ENCODE measurements at places on chromosomes 7 and 10. TPM values are rescaled to one million over a fixed set of nuclear protein-coding genes. Genes with fewer than 3 reads are reported as not detected.

DNA sequence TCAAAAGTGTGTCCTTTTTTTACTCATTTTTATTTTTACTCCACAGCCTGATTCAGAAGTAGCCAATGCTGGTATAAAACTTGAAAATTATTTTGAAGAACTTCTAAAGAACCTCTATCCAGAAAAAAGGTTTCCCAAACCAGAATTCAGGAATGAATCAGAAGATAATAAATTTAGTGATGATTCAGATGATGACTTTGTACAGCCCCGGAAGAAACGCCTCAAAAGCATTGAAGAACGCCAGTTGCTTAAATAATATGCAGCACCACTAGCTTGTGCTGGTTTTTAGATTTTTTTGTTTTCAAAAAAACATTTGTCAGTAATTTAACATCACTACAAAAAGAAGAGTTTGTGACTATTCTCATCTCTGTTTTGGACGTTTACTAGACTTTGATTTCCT, 116.5 kb downstream of the SVOPL start:
- DNase-seq, result no peak

DNA sequence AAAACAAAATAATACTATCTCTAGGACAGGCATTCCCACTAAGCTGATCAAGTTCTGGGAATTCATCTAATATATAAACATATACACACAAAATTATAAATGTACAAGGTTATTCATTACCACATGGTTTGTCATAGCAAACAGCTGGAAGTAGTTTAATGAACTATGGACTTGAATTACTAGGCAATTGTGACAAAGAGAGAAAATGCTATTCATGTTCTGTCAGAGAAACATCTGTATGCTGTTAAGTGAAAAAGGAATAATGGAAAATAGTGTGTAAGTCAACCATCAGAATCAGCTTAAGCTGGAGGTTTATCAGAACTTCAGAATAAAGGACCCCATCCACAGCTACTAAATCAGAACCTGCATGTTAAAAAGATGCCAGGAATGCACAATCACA, 2.8 kb downstream of the ZNF248 start:
- no peak for DNase-seq

The ANKRD61 gene
- not detected for total RNA-seq

The PTN gene
- total RNA-seq, result 95.9 TPM

DNA sequence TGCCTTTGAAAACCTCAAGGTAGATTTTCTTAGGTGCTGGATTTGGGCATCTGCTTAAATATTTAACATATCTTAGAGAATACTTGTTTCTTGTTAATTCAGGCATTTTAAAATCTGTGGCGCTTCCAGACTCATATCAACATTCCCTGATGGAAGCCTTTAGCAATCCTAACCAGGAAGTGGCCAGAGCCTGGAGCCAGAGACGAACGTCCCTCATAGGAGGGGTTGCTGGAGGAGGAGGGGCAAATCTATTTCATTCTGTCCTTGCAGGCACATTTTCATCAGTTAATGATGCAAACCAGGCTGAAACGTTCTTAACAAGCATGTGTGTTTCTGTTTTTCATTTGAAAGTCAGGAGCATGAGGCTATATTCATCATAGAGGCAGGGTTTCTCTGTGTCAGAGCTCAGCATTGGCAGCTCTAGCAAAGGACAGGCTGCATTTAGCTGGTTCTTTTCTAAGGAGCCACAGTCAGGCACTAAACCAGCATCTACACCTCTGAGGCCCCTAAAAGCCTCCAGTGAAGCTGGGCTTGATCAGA, 17.8 kb upstream of the IFIT2 start:
- DNase-seq, result no peak

The CLCN1 gene
- total RNA-seq, result under 0.01 TPM

- DNase-seq, result no peak
Measured at GRCh38 chr7:925601-926000, 28.9 kb downstream of the ADAP1 start.

DNA sequence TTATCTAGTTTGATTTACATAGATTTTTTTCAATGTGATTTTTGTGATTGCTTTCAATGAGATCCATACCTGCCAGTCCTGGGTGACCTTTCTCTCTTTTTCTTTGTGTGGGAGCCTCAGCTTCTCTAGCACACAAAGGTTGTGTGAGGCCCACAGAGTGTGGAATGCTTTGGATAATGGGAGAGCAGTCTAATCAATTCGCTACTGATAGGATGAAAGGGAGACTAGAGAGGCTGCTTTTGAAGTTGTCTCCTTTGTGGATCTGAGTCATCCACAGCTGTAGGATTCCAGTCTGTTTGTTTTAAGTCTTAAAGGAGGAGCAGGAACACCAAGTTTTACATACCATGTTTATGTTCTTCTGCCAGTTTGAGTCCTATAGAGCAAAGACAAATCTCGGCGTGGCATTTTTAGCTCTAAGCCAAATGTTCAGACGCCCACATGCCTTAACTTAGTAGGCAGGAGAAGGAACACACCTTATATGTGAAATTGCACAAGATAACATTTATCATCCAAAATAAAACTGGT, 330.0 kb downstream of the ARL4A start:
- DNase-seq, result no peak

The HGF gene
- total RNA-seq, result 0.79 TPM

DNA sequence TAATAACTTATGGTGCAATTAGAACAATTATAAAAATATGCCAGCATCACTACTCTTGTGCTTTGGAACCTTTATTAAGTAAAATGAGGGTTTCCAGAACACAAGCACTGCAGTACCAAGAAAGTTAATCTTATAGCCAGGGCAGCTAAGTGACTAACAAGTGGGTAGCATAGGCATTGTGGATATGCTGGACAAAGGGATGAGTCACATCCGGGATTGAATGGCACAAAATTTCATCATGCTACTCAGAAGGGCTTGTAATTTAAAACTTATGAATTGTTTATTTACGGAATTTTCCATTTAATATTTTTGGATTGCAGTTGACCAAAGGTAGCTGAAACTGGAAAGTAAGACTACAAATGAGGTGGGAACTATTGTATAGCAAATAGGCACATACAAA, 250.6 kb downstream of the C7orf25 start:
- DNase-seq, result no peak

- DNase-seq, result no peak
Measured at GRCh38 chr10:98209441-98209840, 58.6 kb downstream of the LOXL4 start.

Data from esophagus squamous epithelium (tissue), 5 donors.